ENCODE measurements at places on chromosomes 4 and X.

- no peak for DNase-seq
Measured at GRCh38 chr4:13364172-13364571, 120.0 kb downstream of the RAB28 start.

GRCh38 chrX:1226249-1226648, 13.8 kb upstream of the CRLF2 start:
- DNase-seq: no peak

DNA sequence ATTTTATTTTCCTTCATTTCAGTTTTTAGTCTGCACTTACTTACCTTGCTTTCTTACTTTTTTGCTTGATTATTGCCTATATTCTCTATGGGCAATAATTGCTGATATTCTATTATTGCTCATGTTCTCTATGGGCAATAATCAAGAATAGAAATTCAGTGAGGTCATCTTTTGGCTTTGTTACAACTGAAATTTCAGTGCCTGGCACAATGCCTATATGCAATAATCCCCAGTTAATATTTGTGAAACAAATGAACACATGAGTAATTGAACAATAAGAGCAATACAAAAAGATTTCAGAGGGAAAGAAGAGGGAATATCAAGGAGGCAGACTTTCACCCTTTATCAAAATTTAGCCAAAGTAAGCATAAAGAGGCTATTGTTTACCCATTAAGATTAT, 48.6 kb upstream of the ARSJ start:
- DNase-seq: no peak

- no peak for DNase-seq
Measured at GRCh38 chr4:68904786-68905185, 46.8 kb downstream of the UGT2A3 start.

- no peak for DNase-seq
Measured at GRCh38 chr4:15658136-15658770, 3.1 kb upstream of the FBXL5 start.

DNA sequence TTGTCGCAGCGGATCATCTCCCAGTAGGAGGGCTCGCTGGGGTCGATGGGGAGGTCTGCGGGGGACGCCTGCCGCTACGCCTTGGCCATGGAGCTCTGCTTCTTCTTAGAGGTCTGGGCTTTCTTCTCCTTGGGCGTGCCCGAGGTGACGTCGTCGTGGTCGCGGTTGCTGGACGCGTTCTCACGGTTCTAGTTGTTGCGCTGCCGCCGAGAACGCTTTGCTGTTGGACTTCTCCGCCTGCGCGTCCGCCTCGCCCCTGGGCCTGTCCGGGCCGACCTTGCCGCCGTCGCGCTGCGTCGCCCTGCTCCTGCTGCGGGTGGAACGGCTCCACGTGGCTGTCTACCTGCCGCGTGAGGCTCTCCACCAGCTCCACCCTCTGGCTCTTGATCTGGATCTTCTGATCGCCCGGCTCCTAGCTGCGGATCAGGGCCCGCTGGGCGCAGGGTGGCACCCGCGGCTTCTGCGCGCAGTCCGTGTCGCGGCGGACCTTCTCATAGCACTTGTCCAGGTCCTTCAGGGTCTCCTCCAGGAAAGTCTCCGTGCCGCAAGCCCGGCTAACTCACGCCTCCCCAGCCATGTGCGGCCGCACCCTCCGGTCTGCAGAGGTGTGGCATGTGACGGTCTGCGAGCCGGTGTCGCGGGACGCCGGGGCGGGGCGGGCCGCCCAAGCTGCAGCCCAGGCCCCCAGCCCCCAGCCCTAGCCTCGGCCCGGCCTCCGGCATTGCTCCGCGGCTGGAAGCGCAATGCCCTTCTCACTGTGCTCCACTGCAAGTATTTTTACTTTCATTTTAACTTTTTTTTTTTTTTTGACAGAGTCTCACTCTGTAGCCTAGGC, 40.5 kb upstream of the OGT start:
- peak; percentile 24 for DNase-seq

GRCh38 chr4:54332542-54332941, 103.4 kb downstream of the PDGFRA start:
- DNase-seq: no peak

GRCh38 chrX:96611619-96612362, 72.9 kb upstream of the DIAPH2 start:
- no peak for DNase-seq

GRCh38 chrX:53677286-53677685, 9.2 kb downstream of the HUWE1 start:
- DNase-seq: no peak

GRCh38 chr4:39470402-39470801, 11.5 kb downstream of the LIAS start:
- DNase-seq: no peak

GRCh38 chrX:47683184-47683828, 24.3 kb upstream of the UXT start:
- DNase-seq: no peak

- DNase-seq: no peak
Measured at GRCh38 chr4:71020611-71021010, 27.2 kb downstream of the DCK start.

DNA sequence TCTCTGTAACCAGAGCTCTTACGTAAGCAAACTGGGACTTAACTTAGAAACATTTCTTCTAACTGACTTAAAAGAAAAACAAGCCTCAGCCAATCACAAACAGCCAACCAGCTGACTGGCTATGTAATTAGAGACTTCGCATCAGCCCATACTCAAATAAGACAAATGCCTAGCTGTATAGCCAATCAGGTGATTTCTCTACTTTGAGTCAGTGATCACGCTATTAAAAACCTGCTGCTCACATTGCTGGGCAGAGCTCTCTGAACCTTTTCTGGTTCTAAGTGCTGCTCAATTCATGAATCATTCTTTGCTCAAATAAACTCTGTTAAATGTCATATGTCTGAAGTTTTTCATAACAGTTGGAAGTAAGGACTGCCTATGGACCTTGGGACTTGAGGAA, 9.9 kb upstream of the SMIM10L2A start:
- DNase-seq: no peak

GRCh38 chrX:23936180-23936579, 28.4 kb downstream of the CXorf58 start:
- DNase-seq: no peak

GRCh38 chr4:106588891-106589290, 220.3 kb upstream of the GIMD1 start:
- no peak for DNase-seq

GRCh38 chrX:155889328-155889727, 8.2 kb downstream of the VAMP7 start:
- no peak for DNase-seq

DNA sequence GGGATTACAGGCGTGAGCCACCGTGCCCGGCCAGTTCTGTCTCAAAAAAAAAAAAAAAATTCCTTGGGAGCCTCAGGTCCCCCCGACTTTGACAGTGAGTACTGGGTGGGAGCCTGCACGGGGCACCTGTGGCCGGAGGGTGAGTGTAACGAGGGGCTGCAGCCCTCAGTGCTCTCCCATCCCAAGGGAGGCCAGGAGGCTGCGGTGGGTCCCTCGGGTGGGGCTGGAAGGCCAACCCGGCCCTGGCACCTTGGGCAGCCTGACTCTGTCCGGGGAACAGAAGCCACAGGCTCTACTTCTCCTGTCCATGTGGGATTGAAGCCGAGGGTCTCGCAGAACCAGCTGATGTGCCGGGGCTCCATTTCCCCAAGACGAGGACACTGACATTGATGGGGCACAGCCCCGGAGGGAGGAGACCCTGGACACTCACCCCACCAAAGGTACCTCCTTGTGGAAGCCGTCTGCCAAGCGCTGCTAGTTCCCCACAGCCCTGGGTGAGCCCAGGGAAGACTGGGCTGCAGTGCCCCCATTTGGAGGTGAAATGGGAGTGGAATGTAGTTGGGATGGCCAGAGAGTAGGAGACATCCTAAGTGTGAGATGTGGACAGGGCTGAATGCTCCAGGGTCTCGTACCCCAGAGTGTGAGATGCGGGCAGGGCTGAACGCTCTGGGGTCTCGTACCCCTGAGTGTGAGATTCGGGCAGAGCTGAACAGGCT, 2.3 kb upstream of the SLC26A1 start:
- no peak for DNase-seq

- DNase-seq: no peak
Measured at GRCh38 chr4:2249526-2250356, 7.8 kb upstream of the HAUS3 start.

DNA sequence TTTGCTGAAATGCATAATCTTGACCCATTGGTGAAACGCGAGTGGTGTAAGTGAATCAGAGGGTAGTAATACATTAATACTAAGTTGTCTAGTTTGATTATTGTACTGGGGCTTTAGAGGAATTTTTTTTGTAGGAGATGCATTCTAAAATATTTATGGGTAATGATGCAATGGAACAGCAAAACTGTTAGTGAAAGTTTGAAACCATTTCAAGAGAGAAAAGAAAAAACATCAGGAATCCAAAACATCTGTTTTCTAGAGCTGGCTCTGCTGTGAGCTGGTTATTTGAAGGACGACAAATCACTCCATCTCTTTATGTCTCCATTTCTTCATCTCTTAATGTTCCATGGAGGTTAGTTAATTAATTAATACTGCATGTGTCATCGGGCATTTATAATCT, 351.9 kb upstream of the FAT1 start:
- no peak for DNase-seq

- DNase-seq: no peak
Measured at GRCh38 chr4:108377021-108377420, 208.3 kb upstream of the LEF1 start.

- no peak for DNase-seq
Measured at GRCh38 chrX:71482228-71482958, 50.5 kb upstream of the OGT start.

GRCh38 chr4:82825425-82825824, 26.8 kb upstream of the SCD5 start:
- no peak for DNase-seq

DNA sequence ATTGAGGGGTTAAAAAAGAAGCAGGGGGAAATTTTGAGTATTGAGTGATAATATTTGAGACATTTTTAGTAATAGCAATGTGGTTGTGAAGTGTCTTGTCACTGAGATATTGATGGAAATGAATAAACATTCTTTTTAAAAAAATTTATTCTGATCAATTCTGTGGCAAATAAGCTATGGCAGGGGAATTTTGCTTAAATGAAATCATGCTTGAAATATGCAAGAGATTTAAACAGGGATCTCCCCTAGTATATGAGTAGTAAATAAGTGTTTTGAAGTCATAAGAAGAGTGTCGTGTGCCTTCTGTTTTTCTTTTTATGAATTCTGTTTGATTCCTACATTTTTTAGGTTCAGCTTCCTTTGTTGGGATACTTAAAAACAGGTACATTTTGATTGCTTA, 23.2 kb downstream of the IL15 start:
- no peak for DNase-seq

DNA sequence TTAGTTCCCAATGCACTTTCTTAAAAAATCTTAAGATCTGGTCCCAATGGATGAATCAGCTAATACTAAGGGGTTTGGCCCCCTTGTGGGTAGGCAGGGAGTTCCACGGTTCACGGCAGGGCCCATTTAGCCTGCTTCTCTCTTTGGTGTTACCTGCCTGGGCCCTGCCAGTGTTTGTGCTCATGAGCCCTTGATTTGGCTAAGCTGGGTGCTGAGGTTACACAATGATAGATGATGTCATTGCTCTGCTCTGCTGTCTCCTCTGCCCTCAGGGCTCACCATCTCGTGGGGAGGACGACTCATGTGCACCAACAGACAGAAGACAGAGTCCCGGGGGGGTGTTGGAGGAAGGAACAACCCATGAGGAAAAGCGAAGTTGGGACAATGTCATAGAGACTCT, 24.4 kb downstream of the RTL5 start:
- no peak for DNase-seq

DNA sequence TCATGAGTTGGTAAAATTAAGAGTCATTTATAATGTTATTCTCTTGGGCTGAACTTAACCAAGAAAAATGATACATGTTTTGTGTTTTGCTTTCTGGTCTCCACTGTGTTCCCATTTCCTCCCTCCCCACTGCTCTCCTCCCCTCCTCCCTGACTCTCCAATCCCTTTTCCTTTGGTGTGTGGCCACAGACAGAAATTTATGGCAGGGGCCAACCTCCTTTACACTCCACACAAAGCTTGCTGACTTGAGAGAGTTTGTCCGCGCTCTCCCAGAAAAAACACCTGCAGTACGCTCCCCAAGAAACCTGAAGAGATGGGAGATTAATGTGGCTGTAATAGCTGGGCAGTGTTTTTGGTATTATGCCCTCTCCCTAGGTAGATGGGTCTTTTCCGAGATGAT, 88.9 kb downstream of the ALPK1 start:
- DNase-seq: no peak

DNA sequence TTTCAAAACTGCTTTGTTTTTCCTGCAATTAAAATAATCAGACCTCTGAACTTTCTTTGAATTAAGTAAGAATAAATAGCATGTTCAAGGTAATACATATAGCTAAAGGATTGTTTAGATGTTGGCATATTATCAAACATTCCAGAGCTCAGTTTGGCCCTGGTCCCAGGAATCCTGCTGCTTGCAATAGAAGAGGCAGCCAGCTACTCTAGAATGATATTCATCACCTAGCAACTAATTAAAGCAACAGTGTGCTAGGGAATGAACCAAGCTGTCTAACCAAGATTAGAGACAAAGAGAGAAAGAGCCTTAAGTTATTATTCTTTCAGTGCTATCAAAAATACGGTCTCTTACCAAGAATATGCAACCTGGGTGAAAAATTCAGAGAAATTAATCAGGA, 460.9 kb downstream of the GABRG1 start:
- no peak for DNase-seq

- DNase-seq: no peak
Measured at GRCh38 chr4:2091990-2092668, 33.0 kb downstream of the NAT8L start.
